ENCODE measurements at places on chromosomes 7 and 10. TPM values are rescaled to one million over a fixed set of nuclear protein-coding genes. Genes with fewer than 3 reads are reported as not detected.

NUDT1 gene
- polyA plus RNA-seq: 17.9 TPM

CUZD1 gene
- 4,010 TPM for polyA plus RNA-seq

PNLIPRP3 gene
- 0.05 TPM for polyA plus RNA-seq

LBX1 gene
- polyA plus RNA-seq: not detected

MYPN gene
- 0.11 TPM for polyA plus RNA-seq

DDX56 gene
- polyA plus RNA-seq: 30.3 TPM

KCP gene
- polyA plus RNA-seq: 2.0 TPM

GPR26 gene
- polyA plus RNA-seq: under 0.01 TPM

LDB3 gene
- polyA plus RNA-seq: 0.63 TPM

EBLN1 gene
- not detected for polyA plus RNA-seq

DUS4L gene
- polyA plus RNA-seq: 2.6 TPM

ZNF736 gene
- polyA plus RNA-seq: 1.7 TPM

HOXA1 gene
- polyA plus RNA-seq: 0.56 TPM

Data from adipose tissue (tissue), 3 donors.